ENCODE measurements at places on chromosomes 7 and 10. TPM values are rescaled to one million over a fixed set of nuclear protein-coding genes. Genes with fewer than 3 reads are reported as not detected.
A peak's percentile ranks its signal among the peaks of the same experiment; 100 is the strongest.

GRCh38 chr7:158516524-158516923 lies 71.1 kb downstream of the PTPRN2 start:
- DNase-seq = no peak

The SMKR1 gene
- total RNA-seq = 1.2 TPM

DNA sequence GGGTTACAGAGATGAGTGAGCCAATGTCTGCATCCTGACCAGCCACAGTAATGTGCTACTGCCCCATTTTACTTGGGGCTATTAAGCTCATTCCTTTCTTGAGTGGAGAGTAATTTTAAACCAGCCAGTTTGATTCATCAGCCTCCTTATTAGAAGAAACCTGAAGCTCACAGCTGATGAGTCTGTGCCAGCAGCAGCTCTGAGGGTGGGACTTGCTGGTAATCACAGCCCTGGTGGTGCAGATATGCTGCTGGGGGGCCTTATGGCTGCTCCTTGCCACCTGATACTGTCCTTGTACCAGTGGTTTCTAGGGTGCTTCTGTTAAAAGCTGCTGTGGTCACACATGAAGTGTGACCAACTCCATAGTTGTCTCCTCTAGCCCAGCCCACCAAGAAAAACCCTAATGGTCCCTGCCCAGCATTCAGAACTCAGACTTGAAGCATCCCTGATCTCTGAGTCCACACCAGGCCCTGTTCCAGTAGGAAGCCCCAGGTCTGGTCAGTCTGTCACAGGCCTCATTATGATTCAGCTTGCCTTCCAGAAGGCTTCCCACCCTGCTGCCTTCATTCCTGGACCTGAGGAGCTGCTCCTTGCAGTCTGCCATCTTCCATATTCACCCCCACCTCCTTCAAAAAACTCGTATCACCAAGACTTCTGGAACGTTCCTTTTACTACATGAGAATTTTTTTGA lies 28.9 kb upstream of the RBM20 start:
- DNase-seq = no peak

The BTRC gene
- total RNA-seq = 9.2 TPM

DNA sequence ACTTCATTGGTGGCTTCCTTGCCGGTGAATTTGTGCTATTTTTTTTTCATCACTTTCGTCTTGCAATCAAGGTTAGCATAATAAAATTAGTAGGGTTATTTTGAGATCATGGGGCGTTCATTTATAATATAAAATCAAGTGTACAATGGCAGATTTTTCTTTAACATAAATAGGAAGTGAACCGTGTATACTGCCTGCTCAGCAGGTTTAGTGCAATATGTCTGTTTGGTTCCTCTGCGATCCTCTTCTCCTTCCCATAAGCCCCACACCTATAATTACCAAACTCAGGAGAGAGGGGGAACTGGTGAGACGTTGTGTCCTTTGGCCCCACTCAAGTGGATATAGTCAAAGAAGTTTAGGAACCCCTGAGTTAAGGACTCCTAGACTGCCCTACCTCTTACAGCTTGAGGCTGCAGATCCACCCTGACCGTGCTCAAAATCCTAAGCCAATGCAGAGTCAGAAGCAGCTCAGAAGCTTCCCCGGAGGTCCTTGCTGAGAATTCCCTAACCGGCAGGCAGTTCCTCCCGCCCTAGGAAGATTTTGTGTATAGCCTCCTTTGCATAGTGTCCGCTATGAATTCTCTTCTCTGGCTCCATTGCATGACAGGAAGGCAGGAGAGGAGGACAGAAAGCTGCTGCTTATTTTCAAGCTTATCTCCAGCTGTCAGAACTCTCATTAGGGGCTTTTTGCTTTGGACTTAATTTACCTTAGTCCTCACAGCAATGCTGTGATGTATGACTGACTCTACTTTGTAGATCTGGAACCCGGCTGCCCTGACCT lies 41.5 kb downstream of the PYROXD2 start:
- DNase-seq = no peak

DNA sequence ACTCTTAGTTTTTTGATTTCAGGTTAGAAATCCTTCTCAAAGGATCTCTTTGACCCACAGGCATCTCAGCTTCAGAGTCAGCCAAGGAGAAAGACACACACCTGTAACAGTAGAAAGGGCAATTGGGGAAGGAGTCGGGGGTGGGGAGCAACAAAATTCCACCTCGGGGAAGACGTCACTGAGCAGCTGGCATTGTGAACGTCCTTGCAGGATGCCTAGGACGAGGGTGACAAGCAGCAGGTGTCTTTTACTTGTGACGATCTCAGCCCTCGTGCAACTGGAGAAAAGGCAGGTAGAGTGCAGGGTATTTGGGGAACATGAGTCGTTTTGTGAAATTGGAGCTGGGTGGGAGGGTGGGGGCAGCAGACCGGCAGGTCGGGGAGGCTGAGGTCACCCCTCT lies 627.0 kb downstream of the ACTR3B start:
- DNase-seq = no peak

GRCh38 chr7:24898691-24899090 lies 81.3 kb downstream of the OSBPL3 start:
- DNase-seq = no peak

The SPOCK2 gene
- 2.6 TPM for total RNA-seq

The AOC1 gene
- not detected for total RNA-seq

- no peak for DNase-seq
Measured at GRCh38 chr10:44911081-44911540, at the start of gene TMEM72. Gene TMEM72 (plus strand): TSS chr10:44911337. CDS start chr10:44911513, 176 bp downstream.

DNA sequence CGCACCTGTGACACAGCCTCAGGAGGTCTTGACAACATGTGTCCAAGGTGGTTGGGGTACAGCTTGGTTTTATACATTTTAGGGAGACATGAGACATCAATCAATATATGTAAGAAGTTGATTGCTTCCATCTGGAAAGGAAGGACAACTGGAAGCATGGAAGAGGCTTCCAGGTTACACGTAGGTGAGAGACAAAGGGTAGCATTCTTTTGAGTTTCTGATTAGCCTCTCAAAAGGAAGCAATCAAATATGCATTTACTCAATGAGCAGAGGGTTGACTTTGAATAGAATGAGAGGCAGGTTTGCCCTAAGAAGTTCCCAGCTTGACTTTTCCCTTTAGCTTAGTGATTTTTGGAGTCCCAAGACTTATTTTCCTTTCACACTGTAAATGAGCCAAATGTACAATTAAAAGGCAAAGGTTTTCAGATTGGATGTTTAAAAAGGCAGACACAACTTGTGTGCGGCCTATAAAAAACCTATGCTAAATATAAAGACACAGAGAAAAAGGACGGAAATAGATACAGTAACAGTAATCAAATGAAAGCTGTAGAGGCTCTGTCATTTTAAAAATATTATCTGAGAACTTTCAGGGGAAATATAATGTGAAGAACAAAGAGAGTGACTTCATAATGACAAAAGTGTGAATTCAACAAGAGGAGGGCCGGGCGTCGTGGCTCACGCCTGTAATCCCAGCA lies 65.7 kb upstream of the LANCL2 start:
- no peak for DNase-seq

The ZNF488 gene
- total RNA-seq = 0.59 TPM

GRCh38 chr7:159218607-159219006 lies 73.9 kb upstream of the VIPR2 start:
- DNase-seq = no peak

- DNase-seq = no peak
Measured at GRCh38 chr10:93412801-93413200, 69.3 kb downstream of the MYOF start.

GRCh38 chr10:23912884-23913404 lies 296.0 kb upstream of the KIAA1217 start:
- no peak for DNase-seq

GRCh38 chr7:42359946-42360345 lies 122.9 kb upstream of the GLI3 start:
- DNase-seq = no peak

The GBX1 gene
- not detected for total RNA-seq

- DNase-seq = no peak
Measured at GRCh38 chr7:133044722-133045473, 37.0 kb downstream of the CHCHD3 start.

The CCZ1B gene
- 45.7 TPM for total RNA-seq

GRCh38 chr7:98105942-98106544 lies 619 bp upstream of the LMTK2 start:
- DNase-seq = no peak

GRCh38 chr10:32241946-32242345 lies 105.0 kb downstream of the EPC1 start:
- DNase-seq = no peak

DNA sequence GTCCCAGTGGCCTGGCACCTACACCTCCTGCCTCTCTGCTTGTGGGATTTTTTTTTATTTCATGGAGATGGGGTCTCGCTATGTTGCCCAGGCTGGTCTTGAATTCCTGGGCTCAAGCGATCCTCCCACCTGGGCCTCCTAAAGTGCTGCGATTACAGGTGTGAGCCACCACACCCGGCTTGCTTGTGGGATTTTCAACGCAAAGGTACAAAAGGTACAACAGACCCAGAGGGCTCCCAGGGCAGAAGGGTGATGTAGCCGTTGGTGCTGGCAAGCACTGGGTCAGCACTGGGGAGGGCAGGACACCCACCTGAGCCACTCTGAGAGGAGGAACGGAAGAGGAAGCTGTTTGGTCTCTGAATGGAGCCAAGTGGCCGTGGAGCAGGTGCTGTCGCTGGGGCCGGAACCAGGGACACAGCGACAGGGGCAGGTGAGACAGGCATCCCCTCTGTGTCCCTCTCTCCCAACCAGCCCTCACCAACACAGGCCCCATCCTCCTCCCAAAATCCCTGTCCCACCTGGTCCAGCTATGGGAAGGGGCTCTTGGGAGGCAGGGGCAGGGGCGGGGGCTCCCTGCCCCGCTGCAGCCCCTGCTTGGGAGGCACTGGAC lies 2.8 kb upstream of the SAP25 start:
- no peak for DNase-seq

DNA sequence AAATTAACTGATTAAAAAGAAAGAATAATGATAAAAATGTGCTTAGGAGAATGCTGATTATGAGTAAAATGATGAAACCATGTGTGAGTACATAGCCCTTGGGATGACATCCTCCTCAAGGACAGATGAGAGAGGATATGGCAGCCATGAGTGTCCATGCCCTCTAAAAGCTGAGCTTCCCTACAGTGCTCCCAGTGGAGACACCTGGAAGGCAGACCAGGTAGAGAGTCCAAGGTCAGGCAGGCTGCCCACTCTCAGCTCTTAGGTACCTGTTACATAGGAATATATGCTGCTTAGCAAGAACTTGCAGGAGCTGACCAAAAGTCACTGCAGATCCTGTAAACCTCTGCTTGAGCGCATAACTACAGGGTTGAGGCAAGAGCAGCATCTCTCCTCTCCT lies 169.7 kb upstream of the TMEM229A start:
- no peak for DNase-seq

The SLC18A3 gene
- not detected for total RNA-seq

The VCL gene
- 99.6 TPM for total RNA-seq

DNA sequence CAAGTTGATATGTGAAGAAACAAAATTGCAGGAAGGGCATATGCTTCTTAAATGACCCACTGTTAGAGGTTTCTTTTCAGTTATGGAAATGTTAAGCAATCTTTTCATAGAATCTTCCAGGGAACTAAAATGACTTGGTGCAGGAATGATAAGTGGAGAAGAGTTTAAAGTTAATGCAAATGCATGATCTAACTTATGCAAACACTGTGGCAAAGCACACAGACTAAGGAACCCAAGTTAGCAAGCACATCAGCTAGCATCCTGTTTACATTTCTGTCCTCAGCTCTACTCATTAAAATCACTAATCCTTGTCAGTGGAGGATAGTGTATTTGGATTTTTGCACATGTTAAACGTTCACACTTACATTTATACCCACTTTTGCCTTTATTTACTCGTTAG lies 9.3 kb downstream of the CLCN1 start:
- no peak for DNase-seq

The ZC3HAV1L gene
- total RNA-seq = 65.3 TPM

GRCh38 chr7:1637155-1637554 lies 32.9 kb upstream of the ELFN1 start:
- DNase-seq = no peak

The LIPJ gene
- 0.87 TPM for total RNA-seq

DNA sequence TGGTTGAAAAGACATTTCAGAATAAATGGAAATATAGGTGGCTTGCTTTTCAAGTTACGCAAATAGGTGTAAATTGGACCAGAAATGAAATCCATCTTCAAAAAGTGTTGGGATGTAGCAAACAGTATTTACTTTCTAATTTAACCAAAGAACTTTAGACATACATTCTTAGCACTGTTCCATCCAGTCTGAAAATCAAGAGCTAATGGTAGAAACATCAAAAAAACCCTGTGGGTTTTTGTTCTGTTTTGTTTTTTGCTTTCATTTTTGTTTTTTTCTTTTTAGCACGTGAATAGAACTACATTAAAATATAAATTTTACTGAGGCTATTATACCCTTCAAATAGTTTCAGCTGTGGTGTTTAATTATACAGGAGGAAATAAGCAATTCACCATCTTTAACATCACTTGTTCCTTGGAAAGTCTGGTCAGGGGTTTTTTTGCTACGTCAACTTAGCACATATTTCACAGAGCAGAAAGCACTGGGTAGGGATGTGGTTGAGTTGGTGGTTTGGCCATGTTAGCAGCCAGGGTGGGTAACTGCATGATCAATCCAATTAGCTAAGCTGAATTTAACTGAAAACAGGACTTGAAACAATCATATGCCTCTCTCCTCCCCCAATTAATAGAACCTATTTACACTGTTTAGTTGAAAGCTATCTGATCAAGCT lies 275.4 kb upstream of the PFKP start:
- no peak for DNase-seq

- DNase-seq = no peak
Measured at GRCh38 chr7:151003572-151003971, 12.8 kb downstream of the NOS3 start.

The TMEM184A gene
- not detected for total RNA-seq

The UNC5B gene
- total RNA-seq = 6.3 TPM

GRCh38 chr10:102261196-102261595 lies 15.9 kb downstream of the GBF1 start:
- DNase-seq = no peak

DNA sequence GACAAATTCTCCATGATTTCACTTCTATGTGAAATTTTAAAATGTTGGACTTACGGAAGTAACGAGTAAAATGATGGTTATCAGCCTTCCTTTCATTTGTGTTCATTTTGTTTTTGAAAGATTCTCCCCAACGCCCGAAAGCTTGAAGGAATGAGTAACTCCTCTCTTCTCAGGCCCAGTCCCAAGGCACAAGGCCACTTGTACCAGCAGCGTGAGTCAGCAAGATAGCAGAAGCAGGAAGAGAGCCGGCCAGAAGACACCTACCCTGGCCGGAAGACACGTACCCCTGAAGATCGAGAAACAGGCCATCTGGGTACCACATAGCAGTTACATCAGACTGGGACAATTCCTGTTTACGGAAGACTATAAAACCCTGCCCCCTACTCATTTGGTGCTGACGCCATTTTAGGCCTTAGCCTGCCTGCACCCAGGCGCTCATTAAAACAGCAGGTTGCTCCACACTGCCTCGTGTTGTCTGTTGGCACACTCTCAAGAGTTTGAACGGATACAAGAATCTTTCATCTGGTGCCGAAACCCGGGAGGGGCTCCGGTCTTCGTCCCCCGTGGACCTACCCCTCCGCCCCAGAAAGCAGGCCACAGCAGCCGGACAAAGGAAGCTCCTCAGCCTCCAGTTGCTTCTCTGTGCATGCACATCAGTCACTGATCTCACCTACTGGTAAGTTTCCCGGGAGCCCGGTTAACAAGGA lies 60.4 kb downstream of the LRRC17 start:
- no peak for DNase-seq

- peak; percentile 13 for DNase-seq
Measured at GRCh38 chr10:97234400-97234799, 48.6 kb upstream of the SLIT1 start.

- DNase-seq = no peak
Measured at GRCh38 chr7:151367284-151367683, 25.7 kb downstream of the NUB1 start.
